ENCODE measurements at places on chromosomes 13 and 19. TPM values are rescaled to one million over a fixed set of nuclear protein-coding genes. Genes with fewer than 3 reads are reported as not detected.

Gene ANKRD24
- 0.16 TPM for total RNA-seq

- no peaks in the 10 kb centered on the region for H3K27me3 ChIP-seq
- DNase-seq: no peak
- H3K36me3 ChIP-seq: no peaks in the 10 kb centered on the region
- no peak overlapping the region for H3K27ac ChIP-seq
- no peaks in the 10 kb centered on the region for H3K4me1 ChIP-seq
Observed at GRCh38 chr13:114324334-114324733, 10.0 kb downstream of the CHAMP1 start.

Gene LRRC63
- total RNA-seq: not detected

Gene C2CD4C
- total RNA-seq: 0.43 TPM

DNA sequence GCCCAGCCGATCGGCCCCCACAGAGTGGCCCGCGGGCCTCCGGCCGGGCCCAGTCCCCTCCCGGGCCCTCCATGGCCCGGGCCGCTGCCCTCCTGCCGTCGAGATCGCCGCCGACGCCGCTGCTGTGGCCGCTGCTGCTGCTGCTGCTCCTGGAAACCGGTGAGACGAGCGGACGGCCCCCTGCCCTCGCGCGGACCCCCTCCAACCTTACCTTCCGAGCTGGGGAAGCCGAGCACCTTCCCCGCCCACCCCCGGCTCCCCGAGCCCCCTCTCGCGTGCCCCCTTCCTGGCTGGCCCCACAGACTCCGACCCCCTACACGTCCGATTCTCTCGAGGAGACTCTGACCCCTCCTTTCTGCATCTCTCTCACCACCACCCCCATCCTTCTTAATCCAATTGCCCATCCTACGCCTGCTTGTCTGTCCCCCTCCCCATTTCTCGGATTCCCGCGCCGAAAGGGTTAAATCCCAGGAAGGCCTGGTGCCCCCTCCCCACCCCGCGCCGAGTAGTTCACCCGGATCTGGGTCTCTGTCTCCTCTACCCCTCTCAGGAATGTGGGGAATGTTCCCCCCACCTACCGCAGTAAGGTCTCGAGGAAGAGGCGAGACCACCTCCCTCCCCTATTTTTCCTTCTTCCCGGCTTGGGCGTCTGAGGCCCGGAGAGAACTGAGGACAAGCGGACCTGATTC, 502 bp downstream of the NECTIN2 start:
- peak; percentile 85 for DNase-seq
- peak overlapping the region; percentile 98 for H3K27ac ChIP-seq
- H3K27me3 ChIP-seq: no peaks in the 10 kb centered on the region
- H3K4me1 ChIP-seq: peaks cover 35% of the 10 kb centered on the region
- peaks cover 4% of the 10 kb centered on the region for H3K36me3 ChIP-seq

DNA sequence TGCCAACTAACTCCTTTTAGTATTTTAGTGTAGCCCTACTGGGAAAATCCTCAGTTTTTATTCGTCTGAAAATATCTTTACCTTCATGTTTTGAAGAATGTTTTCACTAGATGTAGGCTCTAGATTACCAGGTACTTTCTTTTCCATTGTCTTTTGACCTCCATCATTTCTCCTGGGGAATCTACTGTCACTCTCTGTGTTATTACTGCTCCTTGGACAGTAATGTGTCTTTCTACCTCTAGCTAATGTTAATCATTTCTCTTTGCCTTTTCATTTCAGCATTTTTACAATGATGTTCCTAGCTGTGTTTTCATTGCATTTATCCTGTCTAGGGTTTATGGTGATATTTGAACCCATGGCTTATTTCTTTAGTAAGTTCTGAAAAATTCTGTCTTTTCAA, 61.9 kb downstream of the SPACA7 start:
- H3K27ac ChIP-seq: no peak overlapping the region
- H3K36me3 ChIP-seq: no peaks in the 10 kb centered on the region
- no peaks in the 10 kb centered on the region for H3K4me1 ChIP-seq
- H3K4me3 ChIP-seq: no peak overlapping the region
- no peak for DNase-seq

Gene SULT2A1
- total RNA-seq: 4.5 TPM

DNA sequence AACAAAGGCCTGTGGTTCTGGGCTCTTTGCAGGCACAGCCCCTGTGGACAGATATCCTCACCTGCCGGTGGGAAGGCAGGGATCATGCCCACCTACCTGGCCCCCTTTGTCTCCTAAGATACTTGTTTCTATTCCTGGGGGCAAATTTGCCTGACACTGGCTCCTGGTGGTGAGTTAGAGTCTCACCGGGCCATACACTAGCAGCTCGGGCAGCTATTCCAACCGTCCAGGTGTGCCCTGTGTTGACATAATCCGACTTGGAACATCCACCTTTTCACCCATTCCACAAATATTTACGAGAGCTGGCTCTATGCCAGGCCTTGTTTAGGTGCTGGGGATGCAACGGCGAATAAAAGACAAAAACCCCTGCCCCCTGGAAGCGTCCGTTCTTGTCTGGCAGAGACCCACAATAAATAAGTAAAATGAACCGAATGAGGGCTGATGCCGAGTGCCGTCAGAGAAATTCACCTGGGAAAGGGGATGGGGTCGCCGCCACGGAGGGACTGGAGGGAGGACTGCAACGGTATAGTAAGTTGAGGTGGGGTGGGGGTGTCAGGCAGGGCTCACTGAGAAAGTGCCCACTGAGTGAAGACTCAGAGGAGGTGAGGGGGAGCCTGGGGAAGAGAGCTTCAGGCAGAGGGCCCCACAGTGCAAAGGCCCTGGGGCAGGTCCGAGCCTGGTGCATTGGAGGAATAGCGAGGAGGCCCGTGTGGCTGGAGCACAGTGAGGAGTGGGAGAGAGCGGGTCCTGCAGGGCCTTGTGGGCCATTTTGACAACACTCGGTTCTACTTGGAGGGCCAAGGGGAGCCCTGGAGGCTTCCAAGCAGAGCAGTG, 43.2 kb upstream of the RANBP3 start:
- H3K36me3 ChIP-seq: no peaks in the 10 kb centered on the region
- H3K4me1 ChIP-seq: peaks cover 3% of the 10 kb centered on the region
- no peak overlapping the region for H3K4me3 ChIP-seq
- no peaks in the 10 kb centered on the region for H3K27me3 ChIP-seq

DNA sequence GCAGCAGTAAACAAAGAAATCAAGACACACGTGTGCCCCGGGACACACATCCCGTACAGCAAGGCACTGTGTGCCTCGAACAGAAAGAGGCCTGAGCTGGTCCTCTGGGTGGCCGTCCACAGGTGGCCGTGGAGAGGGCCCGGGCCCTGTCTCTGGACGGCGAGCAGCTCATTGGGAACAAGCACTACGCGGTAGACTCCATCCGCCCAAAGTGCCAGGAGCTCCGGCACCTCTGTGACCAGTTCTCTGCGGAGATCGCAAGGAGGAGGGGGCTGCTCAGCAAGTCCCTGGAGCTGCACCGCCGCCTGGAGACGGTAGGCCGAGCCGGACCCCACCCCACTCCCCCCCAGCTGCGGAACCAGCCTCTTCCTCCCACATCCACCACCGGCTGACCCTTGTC, 30.7 kb upstream of the F7 start:
- DNase-seq: no peak
- no peaks in the 10 kb centered on the region for H3K27me3 ChIP-seq
- H3K4me3 ChIP-seq: no peak overlapping the region
- H3K36me3 ChIP-seq: no peaks in the 10 kb centered on the region
- no peaks in the 10 kb centered on the region for H3K4me1 ChIP-seq

DNA sequence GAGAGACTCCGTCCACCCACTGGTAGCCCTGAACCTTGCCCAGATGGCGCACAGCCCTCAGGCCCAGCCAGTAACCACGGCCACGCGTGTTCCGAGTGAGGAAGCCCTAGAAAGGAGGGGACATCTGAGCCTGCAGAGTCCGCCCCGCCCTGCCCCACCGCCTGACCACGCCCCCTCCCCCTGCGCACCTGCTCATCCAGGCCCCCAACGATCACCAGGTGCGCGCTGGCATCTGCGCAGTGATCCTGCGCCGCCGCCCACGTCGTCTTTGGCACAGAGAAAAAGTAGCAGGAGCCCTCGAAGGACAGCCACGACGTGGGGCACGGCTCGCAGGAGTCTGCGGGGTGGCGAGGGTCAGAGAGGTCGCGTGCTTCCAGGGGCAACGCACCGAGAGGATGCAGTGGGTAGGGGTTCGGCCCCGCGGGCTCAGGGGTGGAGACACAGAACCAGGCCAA, 2.1 kb downstream of the CLEC4G start:
- no peaks in the 10 kb centered on the region for H3K36me3 ChIP-seq
- no peaks in the 10 kb centered on the region for H3K4me1 ChIP-seq
- H3K4me3 ChIP-seq: no peak overlapping the region
- DNase-seq: no peak
- no peak overlapping the region for H3K27ac ChIP-seq

Gene TNNI3
- 2.9 TPM for total RNA-seq

Gene UBE2L5
- not detected for total RNA-seq

DNA sequence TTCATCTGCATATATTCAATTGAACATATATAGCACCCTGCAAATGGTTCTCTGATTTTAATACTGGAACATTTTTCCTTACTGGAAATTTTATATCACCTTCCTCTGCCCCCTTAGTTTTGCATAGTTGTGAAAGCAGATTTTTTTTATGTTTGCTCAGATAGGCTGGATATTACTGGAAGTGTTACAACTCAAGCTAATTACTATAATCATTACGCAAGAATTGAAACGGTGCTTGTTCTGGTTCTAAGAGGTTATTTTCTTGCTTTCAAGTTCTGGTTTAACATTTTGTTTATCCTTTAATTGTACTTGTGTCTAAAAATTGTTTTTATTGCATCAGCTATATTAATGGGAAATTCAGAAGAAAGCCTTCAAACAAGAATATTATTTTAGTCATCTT, 95.6 kb upstream of the MYO16 start:
- no peaks in the 10 kb centered on the region for H3K4me1 ChIP-seq
- DNase-seq: no peak
- H3K27me3 ChIP-seq: no peaks in the 10 kb centered on the region

DNA sequence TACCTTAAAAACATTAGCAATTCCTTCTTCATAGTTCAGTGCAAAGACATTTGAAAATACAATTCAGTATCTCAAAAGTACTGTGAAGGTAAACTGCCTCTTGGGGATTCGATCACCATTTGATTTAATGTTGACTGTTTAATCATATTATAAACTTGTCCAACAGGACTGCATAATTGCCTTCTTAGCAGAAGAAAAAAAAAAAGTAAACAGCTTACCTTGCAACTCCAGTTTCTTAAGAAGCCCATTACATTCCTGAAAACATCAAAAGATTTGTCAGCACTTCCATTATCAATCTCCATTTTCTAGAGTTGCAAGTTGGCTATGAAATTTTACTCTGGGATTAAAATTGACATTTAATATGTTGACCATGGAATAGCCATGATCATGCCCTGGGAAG, 1154.6 kb downstream of the OLFM4 start:
- no peaks in the 10 kb centered on the region for H3K27me3 ChIP-seq
- H3K4me1 ChIP-seq: no peaks in the 10 kb centered on the region
- H3K36me3 ChIP-seq: no peaks in the 10 kb centered on the region
- no peak for DNase-seq
- no peak overlapping the region for H3K4me3 ChIP-seq
- H3K27ac ChIP-seq: no peak overlapping the region

GRCh38 chr19:21439201-21439751, 42.3 kb downstream of the ZNF493 start:
- no peak overlapping the region for H3K27ac ChIP-seq
- no peaks in the 10 kb centered on the region for H3K4me1 ChIP-seq
- H3K4me3 ChIP-seq: no peak overlapping the region
- DNase-seq: no peak
- H3K27me3 ChIP-seq: no peaks in the 10 kb centered on the region
- no peaks in the 10 kb centered on the region for H3K36me3 ChIP-seq

DNA sequence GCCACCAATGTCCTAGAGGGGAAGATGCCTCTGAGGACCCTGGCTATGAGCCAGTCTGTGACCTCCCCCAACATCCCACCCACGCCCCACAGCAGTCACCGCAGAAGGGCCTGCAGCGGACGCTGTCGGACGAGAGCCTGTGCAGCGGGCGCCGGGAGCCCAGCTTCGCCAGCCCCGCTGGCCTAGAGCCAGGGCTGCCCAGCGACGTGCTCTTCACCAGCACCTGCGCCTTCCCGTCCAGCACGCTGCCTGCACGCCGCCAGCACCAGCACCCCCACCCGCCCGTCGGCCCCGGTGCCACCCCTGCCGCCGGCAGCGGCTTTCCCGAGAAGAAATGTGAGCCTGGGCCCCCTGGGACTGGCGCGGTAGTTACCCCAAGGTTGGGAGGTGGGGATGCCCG, 30.6 kb downstream of the DPF1 start:
- no peak overlapping the region for H3K27ac ChIP-seq
- no peaks in the 10 kb centered on the region for H3K27me3 ChIP-seq
- no peak overlapping the region for H3K4me3 ChIP-seq
- no peaks in the 10 kb centered on the region for H3K4me1 ChIP-seq

DNA sequence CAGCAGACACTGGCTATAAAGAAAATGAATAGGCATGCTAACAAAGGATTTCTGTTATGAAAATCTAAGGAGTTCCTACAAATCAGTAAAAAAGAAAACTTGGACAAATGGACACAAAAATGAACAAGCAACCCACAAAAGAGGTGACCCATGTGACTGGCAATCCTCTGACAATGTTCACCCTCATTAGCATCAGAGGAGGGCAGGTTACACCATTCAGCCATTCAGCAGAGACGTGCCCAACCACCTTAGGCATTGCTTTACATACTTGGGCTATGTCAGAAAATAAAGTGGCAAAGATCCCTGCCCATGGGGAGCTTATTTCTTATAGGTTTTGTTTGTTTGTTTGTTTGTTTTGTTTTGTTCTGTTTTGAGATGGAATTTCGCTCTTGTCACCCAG, 46.0 kb downstream of the TNFRSF19 start:
- H3K4me1 ChIP-seq: peaks cover 33% of the 10 kb centered on the region
- no peak overlapping the region for H3K4me3 ChIP-seq
- no peak overlapping the region for H3K27ac ChIP-seq
- no peaks in the 10 kb centered on the region for H3K27me3 ChIP-seq
- H3K36me3 ChIP-seq: peaks cover 4% of the 10 kb centered on the region

GRCh38 chr13:74129500-74130191, 4.6 kb downstream of the KLF12 start:
- H3K36me3 ChIP-seq: no peaks in the 10 kb centered on the region
- no peaks in the 10 kb centered on the region for H3K27me3 ChIP-seq
- no peak overlapping the region for H3K4me3 ChIP-seq
- no peak overlapping the region for H3K27ac ChIP-seq
- peaks cover 15% of the 10 kb centered on the region for H3K4me1 ChIP-seq

GRCh38 chr13:101327871-101328270, 88.4 kb downstream of the NALCN start:
- H3K4me1 ChIP-seq: no peaks in the 10 kb centered on the region
- no peaks in the 10 kb centered on the region for H3K27me3 ChIP-seq
- H3K27ac ChIP-seq: no peak overlapping the region
- no peak overlapping the region for H3K4me3 ChIP-seq
- no peaks in the 10 kb centered on the region for H3K36me3 ChIP-seq
- DNase-seq: no peak

Gene HIF3A
- 5.4 TPM for total RNA-seq

DNA sequence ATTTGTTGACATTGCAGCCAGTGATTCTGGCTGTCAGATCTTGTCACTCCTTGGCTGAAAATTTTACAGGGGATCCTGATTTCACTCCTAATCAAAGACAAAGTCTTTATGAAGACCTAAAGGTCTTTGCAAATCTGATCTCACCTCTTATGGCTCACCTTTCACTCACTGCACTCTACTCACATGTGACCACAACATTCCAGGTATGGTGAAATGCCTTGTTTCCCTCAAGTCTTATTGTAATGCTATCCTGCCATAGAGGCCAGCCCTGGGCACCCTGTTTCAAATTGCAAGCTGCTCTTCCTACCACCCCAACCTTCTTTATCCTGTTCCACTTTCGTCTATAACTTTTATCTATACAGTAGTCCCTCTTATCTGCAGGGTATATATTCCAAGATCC, 200.1 kb downstream of the NDFIP2 start:
- H3K27me3 ChIP-seq: no peaks in the 10 kb centered on the region
- H3K36me3 ChIP-seq: no peaks in the 10 kb centered on the region
- no peak overlapping the region for H3K27ac ChIP-seq
- H3K4me1 ChIP-seq: 0 out of 2 replicates have a peak, but pooled peaks cover 15% of the 10 kb centered on the region
- no peak overlapping the region for H3K4me3 ChIP-seq

Measured in Caco-2 (cell line).